PC-9 (cell line): ENCODE measurements at places on chromosomes 16 and 17. TPM values are rescaled to one million over a fixed set of nuclear protein-coding genes. Genes with fewer than 3 reads are reported as not detected.
A peak's percentile ranks its signal among the peaks of the same experiment; 100 is the strongest.

DNA sequence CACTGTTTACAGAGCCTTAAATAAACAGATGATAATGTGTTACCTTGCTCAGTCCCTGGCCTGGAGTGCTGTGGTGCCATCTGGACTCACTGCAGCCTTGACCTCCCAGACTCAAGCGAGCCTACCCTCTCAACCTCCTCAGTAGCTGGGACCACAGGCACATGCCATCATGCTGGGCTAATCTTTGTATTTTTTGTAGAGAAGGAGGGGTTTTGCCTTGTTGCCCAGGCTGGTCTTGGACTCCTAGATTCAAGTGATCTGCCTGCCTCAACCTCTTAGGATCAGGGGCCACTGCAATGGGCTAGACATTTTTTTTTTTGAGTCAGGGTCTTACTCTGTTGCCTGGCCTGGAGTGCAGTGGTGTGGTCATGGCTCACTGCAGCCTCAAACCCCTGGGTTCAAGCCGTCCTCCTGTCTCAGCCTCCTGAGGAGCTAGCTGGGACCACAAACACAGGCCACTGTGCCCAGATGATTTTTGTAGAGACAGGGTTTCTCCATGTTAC lies 5.0 kb upstream of the NAGLU start:
- no peak for DNase-seq

- DNase-seq = no peak
These were observed 654 bp downstream of the WFDC1 start for GRCh38 chr16:84295203-84295860.

CD19 gene
- not detected in 2 replicates for total RNA-seq

RDM1 gene
- total RNA-seq = 14.5 and 15.5 TPM in 2 replicates

HOXB5 gene
- 8.3 and 12.9 TPM in 2 replicates for total RNA-seq

CES2 gene
- 32.8 and 35.1 TPM in 2 replicates for total RNA-seq

GRCh38 chr17:81575836-81576235 lies 23.7 kb upstream of the FAAP100 start:
- DNase-seq = no peak

DNA sequence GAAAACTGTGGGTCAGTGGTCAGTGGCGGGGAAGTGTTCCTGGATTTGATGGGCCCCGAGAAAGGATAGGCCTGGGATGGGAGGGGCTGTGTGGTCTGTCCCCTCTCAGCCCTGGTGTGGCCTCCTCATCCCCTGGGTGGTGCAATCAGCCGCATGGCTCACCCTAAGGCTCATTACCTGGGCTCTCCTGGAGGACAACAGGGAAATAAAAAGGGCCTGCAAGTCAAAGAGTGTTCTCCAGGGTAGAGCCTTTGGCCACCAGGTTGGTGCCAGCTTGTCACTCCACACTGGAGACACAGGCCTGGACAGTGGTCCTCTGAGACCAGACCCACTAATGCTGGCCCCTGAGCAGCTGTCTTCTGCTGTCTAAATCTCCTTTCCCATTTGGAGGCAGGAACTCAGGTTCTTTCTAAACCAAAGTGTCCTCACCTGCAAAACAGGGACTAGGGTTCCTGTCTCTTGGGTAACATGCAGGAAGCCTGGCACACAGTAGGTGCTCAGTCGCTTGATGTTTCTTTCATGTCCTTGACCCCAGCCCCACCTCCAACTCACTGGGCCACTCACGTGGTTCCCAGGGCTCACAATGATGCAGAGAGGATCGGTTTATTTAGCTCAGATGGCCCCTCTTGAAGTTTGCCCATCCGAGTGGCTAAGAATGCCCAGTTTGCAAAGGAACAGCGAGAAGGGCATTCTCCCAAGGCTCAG lies 2.4 kb downstream of the NDRG4 start:
- no peak for DNase-seq

GRCh38 chr16:84489131-84489530 lies 15.3 kb downstream of the MEAK7 start:
- no peak for DNase-seq

GRCh38 chr16:25066747-25067631 lies 44.6 kb upstream of the LCMT1 start:
- peak; percentile 81 for DNase-seq

ZACN gene
- not detected in 2 replicates for total RNA-seq

CFAP119 gene
- 17.9 and 19.9 TPM in 2 replicates for total RNA-seq

- DNase-seq = no peak
These were observed 182.8 kb upstream of the HS3ST3A1 start for GRCh38 chr17:13784434-13785095.

MYL11 gene
- 1.4 and 2.6 TPM in 2 replicates for total RNA-seq

CRISPLD2 gene
- 18.6 and 19.9 TPM in 2 replicates for total RNA-seq

TEKT5 gene
- total RNA-seq = 1.5 TPM in 1 of 2 replicates, not detected in the other

FOXK2 gene
- total RNA-seq = 70.5 and 78.9 TPM in 2 replicates

DNA sequence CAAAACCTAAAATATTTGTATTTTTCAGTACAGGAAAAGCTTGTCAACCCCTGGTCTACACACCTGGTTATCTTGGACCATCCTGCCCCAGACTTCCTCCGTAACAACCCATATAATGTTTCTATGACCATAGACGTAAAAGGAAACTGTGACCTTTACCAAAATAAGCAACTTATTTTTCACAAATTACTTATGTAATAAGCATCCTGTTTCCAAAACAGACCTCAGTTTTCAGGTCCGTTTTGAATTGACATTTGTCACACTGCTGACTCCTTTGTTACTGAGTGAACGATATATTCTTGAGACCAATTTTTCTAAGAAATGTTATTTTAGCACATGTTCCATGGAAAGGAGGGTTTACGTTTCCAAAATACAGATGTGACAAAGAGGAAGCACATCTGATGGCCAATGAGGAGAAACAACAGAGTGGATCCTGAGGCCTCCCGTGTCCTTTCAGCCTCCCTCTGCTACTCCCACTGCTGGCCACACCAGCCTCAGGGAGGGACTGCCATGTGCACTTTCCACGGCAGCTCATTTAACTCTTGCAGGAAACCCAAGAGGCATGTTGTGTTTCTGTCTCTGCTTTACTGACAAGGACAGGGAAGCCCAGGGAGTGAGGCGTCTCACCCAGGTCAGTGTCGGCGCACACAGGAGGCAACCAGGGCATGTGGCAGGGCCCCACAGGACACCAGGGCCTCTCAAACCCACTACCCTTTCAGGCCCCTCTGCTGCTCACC lies 20.1 kb upstream of the ALDH3A1 start:
- DNase-seq = no peak

CD300A gene
- not detected in 2 replicates for total RNA-seq

DNA sequence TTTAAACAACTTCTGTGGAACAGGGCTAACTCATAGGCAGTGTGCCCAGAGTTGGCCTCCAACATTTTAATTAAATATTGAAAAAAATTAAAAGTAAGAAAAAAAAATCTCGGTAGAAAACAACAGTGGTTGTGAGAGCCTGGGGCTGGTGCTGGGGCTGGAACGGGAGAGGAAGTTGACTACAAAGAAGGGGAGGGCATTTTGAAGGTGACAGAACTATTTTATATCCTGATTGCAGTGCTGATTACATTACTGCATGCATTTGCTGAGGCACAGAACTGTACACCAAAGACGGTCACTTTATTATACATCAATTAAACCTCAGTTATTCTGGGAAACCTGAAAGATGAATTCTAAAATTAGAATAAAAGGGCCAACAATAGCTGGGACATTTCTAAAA lies 142.5 kb downstream of the PARN start:
- no peak for DNase-seq

GRCh38 chr16:69399361-69399760 lies 13.6 kb upstream of the TERF2 start:
- DNase-seq = no peak

RBFOX1 gene
- total RNA-seq = not detected in 2 replicates

- DNase-seq = no peak
These were observed 3.1 kb upstream of the SETD6 start for GRCh38 chr16:58511933-58512815.

GFAP gene
- total RNA-seq = not detected in 2 replicates

RNF43 gene
- 0.33 TPM in 1 of 2 replicates, not detected in the other for total RNA-seq

CD300C gene
- total RNA-seq = not detected in 2 replicates

ZDHHC1 gene
- total RNA-seq = 12.8 and 14.9 TPM in 2 replicates

- DNase-seq = no peak
These were observed 8.4 kb downstream of the CES1 start for GRCh38 chr16:55824473-55825000.

RNF222 gene
- 0.45 and 0.79 TPM in 2 replicates for total RNA-seq

ABCC11 gene
- total RNA-seq = 0.83 and 1.9 TPM in 2 replicates

GRCh38 chr17:36707904-36708303 lies 106.5 kb downstream of the MRM1 start:
- DNase-seq = no peak

DNA sequence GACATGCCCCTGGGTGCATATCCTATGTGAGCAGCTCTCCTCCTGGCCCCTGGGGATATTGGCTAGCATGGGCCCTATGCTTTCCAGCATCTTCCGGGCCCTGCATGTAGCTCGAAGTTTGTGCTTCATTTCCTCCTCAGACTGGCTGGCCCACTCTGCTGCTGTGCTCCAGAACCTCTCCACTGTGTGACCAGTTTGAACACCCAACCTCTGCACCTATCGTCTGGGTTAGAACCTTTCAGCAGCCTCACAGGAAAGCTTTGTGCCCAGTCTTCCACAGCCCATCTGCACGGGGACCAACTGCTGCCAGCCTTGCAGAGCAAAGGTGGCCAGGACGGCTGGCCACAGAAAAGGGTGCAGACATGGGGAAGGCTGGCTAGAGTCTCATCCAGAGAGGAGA lies 10.2 kb upstream of the CLEC18B start:
- DNase-seq = no peak
